ENCODE measurements at places on chromosomes 5 and 9.

- peak; percentile 94 for DNase-seq
These were observed 51.0 kb downstream of the SH3PXD2B start for GRCh38 chr5:172403189-172403796.

DNA sequence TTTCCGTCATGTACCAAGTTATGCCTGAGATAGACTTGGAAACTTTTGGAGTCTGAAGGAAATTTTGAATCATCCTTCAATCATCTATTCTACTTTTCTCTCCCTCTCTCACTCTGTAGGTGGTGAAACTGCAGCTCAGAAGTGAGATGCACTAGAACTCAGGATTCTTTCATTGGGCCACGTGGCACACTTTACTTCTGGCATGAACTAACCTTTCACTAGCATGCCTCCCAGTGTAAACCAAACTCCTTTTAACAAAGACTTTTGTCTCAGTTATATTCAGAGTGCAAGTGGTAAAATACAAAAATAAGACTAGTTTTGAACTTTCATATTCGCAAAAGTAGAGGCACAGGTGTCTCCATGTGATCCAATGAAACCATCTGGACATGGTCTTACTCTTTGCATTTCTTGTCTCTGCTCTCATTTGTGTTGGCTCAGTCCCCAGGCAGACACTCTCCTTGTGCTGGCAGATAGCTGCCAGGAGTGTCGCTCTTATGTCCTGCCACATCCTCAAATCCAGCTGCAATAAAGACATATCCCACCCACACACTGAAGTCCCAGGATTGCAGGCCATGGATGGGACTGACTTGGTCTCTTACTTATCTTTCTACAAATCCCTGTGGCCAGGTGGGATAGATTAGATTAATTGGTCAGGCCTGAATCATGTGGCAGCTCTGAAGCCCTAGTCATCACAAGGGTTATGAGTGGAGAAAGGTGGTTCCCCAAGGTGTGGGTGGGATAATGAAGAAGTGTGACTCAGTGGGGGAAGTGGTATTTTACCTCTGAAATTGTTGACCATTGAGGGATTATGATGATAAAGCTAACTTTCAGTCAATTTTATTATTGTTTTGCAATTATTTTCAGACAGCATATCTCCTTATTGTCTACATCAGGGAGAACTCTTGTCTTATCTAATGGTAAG is 267.5 kb downstream of the GABRB2 start:
- no peak for DNase-seq

- no peak for DNase-seq
These were observed 527.2 kb downstream of the NR2F1-AS1 start for GRCh38 chr5:93053825-93054224.

GRCh38 chr5:172407822-172408221 is 46.5 kb downstream of the SH3PXD2B start:
- no peak for DNase-seq

DNA sequence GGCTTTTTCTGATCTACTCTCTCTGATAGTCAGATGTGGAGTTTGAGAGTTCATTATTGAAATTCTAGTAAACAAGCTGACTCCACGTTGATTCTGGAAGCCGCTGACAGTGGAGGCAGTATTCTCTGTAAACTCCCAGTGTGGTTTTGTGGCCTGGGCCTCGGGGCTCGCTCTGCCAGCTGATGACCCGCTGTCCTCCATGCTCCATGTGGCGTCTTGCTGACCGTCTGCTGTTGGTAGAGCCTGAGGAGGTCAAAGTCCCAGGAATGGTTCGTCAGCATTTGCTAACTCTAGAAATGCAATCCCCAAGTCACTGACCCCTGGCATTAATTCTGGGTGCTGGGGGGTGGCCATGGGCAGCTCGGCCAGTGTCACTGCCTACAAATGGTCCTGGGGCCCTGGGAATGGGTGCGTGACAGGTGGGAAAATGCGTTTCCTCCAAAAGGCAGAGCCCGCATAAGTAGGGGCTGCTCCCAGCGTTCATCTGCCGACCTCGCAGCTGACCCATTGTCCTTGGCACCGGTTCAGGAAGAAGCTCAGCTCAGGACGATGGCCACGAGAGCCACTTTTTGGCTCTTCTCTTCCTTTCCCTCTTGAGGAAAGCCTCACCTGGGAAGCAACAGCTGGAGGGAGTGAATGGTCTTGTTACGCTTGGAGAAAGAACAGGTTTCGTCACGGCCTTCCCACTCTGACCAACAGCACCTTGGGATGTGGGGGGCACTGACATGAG is 55.1 kb downstream of the MRPL36 start:
- no peak for DNase-seq

GRCh38 chr5:1168796-1169195 is 32.6 kb upstream of the SLC6A19 start:
- DNase-seq, result no peak

- no peak for DNase-seq
These were observed 292.4 kb downstream of the CD180 start for GRCh38 chr5:66904189-66904588.

DNA sequence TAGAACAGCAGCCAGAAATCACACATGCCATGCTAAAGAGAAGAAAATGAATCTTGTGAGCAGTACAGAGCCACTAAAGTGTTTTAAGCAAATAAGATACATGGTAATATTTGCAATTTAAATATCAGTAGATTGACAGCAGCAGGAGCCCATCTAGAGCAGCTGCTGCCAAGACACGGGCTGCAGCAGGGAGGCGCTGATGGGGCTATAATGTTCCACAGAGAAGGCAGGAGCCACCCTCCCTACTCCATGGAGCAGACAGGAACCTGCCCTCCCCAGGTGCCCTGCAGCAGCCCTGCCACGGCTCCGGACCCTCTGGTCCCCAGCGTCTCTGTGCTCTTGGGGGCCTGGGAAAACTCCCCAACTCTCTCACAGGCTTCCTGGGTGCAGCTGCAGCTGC is 224.1 kb upstream of the ISL1 start:
- DNase-seq, result no peak

GRCh38 chr9:132946631-132947295 is 2.3 kb upstream of the TSC1 start:
- DNase-seq, result no peak

- no peak for DNase-seq
These were observed 8.7 kb downstream of the UBQLN1 start for GRCh38 chr9:83698976-83699585.

DNA sequence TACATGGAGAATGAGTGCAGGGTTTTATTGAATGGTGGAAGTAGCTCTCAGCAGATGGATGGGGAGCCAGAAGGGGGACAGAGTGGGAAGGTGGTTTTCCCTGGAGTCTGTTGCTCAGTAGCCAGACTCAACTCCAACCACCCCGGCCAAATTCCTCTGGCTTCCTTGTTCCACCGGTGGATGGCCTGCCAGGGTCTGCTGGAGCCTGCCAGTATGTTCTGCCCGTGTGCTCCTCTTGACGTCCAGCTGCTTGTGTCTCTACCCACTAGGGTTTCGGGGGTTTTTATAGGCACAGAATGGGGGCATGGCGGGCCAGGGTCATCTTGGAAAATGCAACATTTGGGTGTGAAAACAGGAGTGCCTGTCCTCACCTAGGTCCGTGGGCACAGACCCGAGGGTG is 51.4 kb upstream of the KLF9 start:
- DNase-seq, result no peak

- DNase-seq, result no peak
These were observed 6.9 kb upstream of the BARX1 start for GRCh38 chr9:93962017-93962416.

DNA sequence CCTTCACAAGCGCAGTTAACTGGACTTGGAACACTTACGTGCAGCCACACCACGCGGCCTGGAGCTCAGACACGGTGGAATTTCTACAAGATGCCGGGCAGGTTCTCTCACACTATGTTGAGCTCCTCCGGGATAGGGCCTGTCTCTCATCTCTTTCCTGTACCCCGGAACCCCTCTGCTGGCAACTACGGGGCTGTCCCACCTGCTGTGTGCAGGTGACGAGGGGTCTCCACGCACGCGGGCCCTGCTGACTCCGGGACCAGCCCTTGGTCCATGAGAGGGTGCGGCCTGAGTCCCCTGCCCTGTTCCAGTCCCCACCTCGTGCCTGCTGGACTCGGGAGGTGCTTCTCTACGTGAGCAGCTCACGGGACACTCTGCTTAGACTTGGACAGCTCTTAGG is 40.1 kb downstream of the SLC6A3 start:
- DNase-seq, result no peak

- DNase-seq, result no peak
These were observed 106.5 kb downstream of the BNC2 start for GRCh38 chr9:16763946-16764345.

- DNase-seq, result no peak
These were observed 122.3 kb upstream of the RAI14 start for GRCh38 chr5:34533582-34534522.

DNA sequence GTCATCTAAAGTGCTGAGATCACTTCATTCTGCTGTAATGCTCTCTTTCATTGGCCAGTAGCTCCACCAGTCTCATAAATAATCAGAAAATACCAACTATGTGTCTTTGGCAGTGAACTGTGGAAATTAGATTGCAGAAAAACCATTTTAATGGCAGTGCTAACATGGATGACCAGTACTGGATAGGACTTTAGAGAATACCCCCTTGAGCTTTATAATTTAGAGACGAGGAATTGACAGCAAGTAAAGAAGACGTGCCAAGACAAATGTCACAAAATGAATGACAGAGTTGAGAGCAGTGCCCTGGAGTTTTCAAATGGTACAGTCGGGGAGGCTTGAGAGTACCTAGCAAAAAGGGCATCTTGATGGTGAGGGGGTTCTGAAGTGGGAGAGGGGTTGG is 5.8 kb downstream of the MSANTD3 start:
- no peak for DNase-seq

DNA sequence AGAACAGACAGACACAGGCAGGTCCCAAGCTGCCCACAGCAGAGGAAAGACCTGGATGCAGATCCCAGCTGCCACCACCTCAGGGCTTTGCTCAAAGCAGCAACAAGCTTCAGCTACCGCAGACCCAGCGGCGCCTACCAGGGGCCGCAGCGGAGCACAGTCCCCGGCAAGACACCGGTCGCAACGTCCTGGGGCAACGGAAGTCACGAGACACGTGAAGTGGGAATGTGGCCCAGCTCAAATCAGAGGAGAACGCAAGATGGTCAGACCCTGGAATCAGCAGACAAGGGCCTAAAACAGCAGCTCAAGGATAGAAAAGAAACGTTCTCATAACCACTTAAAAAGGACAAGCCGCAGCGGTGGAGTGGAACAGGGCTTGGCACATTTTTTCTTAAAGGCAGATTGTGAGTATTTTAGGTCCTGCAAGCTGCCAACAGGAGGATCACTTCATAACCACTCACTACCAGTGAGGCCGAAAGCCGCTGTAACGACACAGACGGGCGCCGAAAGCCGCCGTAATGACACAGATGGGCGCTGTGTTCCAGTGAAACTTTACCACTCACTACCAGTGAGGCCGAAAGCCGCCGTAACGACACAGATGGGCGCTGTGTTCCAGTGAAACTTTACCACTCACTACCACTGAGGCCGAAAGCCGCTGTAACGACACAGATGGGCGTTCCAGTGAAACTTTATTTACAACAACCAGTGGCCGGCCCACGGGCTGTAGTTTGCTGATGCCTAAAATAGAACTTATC is 21.7 kb downstream of the SLC9A3 start:
- no peak for DNase-seq

DNA sequence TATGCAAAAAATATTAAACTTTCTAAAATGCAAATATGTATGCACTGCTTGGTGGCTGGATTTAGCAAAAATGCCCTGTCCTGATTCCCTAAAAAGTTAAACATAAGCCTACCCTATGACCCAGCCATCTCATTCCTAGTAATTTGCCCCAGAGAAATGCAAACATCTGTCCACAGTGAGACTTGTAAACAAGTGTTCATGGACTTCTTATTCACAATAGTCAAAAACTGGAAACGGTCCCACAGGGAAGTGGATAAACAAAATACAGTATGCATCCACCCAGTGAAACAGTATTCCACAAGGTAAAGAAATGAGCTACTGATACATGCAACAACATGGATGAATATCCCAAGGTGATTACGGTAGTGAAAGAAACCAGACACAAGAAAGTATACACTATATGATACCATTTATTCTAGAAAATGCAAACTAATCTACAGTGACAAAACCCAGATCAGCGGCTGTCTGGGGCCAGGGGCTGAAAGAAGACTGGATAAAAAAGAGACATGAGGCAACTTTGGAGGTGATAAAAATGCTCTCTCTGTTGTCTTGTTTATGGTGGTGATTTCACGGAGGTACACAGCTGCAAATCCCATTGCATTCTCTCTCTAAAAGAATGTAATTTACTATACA is 277.3 kb downstream of the GLIS3 start:
- DNase-seq, result no peak

All from globus pallidus (tissue), 1 donor.